ENCODE measurements at places on chromosomes 2 and 18.

- DNase-seq: no peak
Measured at GRCh38 chr2:224360801-224361251, 41.1 kb downstream of the FAM124B start.

DNA sequence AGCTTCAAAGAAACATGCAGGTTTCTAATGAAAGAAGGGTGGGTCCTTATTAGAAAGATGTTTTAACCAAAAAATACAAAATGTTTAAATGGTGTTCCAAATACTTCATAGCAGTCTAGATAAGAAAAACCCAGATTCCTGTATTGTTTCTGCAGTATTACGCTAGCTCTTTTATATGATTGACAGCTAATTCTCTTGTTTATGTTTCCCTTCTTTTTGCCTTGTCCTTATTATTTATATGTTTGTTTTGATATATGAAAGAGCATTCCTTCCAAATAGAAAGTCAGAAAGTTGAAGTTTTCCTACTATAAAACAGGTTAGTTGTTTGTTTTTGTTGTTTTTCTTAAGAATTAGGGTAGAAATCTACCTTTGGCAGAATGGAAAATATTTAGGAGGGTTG, 41.1 kb upstream of the PNPT1 start:
- no peak for DNase-seq

GRCh38 chr2:75079575-75079974, 119.7 kb downstream of the TACR1 start:
- DNase-seq: no peak

GRCh38 chr2:42693688-42694479, 70.1 kb downstream of the OXER1 start:
- DNase-seq: no peak

- no peak for DNase-seq
Measured at GRCh38 chr2:168212167-168212566, 35.2 kb downstream of the STK39 start.

- DNase-seq: no peak
Measured at GRCh38 chr2:70367722-70368323, 66.0 kb upstream of the FAM136A start.
